ENCODE measurements at places on chromosomes 7 and 10.
A peak's percentile ranks its signal among the peaks of the same experiment; 100 is the strongest.

GRCh38 chr10:117550076-117550475 lies 7.5 kb downstream of the EMX2 start:
- DNase-seq = no peak
- no peak overlapping the region for H3K4me3 ChIP-seq
- peaks cover 29% of the 10 kb centered on the region for H3K27me3 ChIP-seq
- peaks cover 62% of the 10 kb centered on the region for H3K4me1 ChIP-seq
- no peaks in the 10 kb centered on the region for H3K36me3 ChIP-seq
- no peak overlapping the region for H3K27ac ChIP-seq

DNA sequence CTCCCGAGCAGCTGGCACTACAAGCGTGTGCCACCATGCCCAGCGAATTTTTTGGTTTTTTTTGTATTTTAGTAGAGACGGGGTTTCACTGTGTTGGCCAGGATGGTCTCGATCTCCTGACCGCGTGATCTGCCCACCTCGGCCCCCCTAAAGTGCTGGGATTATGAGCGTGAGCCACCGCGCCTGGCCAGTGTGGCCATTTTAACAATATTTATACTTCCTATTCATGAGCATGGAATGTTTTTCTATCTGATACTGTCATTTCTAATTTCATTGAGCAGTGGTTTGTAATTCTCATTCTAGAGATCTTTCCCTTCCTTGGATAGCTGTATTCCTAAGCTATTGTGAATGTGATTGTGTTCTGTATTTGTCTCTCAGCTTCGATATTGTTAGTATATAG lies 96.2 kb downstream of the GLCCI1 start:
- H3K27ac ChIP-seq = no peak overlapping the region
- DNase-seq = no peak

- DNase-seq = no peak
- H3K36me3 ChIP-seq = no peaks in the 10 kb centered on the region
- H3K4me1 ChIP-seq = peaks cover 25% of the 10 kb centered on the region
- H3K4me3 ChIP-seq = no peak overlapping the region
- H3K27me3 ChIP-seq = no peaks in the 10 kb centered on the region
- H3K27ac ChIP-seq = no peak overlapping the region
Observed at GRCh38 chr10:77512219-77512578, 125.4 kb downstream of the KCNMA1 start.

DNA sequence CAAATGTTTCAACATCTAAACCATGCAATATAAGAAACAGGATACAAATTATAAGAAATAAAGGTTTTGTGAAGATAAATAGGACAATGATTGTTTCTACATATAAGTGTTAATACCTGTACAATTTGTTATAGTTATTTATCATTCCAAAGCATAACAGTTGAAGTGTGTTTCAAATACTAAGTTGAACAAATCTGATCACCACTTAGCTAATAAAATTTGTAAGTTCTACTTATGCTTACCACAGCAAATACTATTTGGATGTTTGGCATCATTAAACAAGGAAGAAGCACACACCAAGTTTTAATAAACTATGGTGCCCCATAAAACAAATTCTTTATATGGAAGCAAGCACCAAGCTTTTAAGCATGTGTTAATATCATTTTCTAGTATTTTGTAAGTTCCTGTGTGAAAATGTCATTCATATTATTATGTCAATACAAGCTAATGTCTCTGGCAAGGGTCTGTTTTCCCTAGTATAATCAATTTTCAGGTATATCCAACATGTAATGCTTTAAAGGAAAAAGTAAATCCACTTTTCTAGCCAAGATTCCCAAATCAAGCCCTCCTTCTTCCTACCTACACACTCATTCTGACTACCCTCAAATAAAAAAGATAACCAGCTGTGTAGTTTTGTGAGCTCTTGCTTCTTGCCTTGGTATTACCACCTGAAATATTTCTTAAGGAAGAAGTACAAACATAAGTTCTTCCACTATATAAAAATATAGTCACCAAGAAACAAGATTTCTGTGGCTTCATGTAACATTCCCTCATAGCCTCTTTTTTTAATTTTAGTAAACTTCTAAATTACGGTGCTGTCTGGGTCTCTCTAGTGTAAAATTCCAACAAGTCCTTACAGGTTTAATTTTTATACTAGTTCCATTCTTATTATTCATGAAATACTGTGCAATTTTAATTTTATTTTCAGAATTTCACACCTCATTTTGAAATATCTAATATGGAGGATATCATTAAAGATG lies 9.2 kb downstream of the SKAP2 start:
- H3K36me3 ChIP-seq = peaks cover 11% of the 10 kb centered on the region
- H3K27me3 ChIP-seq = no peaks in the 10 kb centered on the region
- H3K4me3 ChIP-seq = peak overlapping the region; percentile 20

- DNase-seq = no peak
- H3K4me1 ChIP-seq = no peaks in the 10 kb centered on the region
- no peak overlapping the region for H3K27ac ChIP-seq
- no peaks in the 10 kb centered on the region for H3K36me3 ChIP-seq
Observed at GRCh38 chr7:80960244-80960795, 41.5 kb upstream of the SEMA3C start.

DNA sequence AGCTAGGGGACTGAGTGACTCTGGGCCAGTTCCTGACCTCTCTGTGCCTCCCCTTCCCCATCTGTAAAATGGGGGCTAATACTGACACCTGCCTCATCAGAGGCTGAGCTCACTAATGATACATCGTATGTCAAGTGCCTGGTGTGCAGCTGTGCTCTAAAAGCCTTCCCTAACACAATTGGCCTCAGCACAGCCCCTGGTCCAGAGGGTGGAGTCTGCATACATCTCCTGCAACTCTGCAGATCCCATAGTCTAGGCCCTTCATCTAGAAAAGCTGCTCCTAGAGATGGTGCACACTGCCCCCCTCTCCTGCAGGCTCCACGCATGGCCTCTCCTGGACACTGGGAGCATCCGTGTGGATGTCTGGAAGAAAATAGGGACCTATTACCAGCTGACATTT lies 255.0 kb downstream of the RPS24 start:
- H3K4me3 ChIP-seq = no peak overlapping the region
- no peaks in the 10 kb centered on the region for H3K27me3 ChIP-seq
- no peak for DNase-seq
- no peak overlapping the region for H3K27ac ChIP-seq
- no peaks in the 10 kb centered on the region for H3K36me3 ChIP-seq

DNA sequence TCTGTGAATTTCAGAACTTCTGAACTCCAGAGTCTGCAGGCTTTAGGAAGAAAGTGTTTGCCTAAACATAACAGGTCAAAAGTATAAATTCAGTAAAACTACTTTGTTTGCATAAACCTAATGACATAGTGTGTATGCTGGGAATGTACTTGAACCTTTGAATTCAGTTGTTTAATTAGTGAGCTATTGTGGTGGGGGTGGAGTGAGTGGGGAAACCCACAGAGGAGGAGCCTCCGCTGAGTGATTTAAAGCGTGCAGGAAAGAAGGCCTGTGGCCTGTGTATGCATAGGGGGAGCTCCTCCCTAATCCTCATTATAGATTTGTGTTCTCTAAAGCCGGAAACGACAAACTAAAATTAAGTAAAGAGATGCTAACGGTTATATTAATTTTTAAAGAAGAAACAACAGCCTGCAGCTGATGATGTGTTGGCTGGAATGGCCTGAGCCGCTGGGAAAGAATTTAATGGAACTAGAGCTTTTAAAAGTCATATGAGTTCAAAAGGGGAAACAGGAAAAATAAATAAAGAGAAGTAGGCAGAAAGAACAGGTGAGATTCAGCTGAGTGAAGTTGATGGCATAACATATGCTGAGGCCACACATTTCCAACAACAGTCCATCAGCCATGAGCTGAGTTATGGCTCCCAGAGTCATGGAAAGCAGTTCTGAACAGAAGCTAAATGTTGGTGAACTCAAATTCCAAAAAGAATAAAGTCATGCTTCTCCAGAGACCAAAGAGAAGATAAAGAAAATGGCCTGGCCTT lies 595.0 kb downstream of the GRM8 start:
- no peaks in the 10 kb centered on the region for H3K4me1 ChIP-seq
- H3K27ac ChIP-seq = no peak overlapping the region
- H3K36me3 ChIP-seq = no peaks in the 10 kb centered on the region

GRCh38 chr10:88852327-88852726 lies 683 bp upstream of the ANKRD22 start:
- peaks cover 70% of the 10 kb centered on the region for H3K4me1 ChIP-seq
- peak overlapping the region; percentile 80 for H3K27ac ChIP-seq
- DNase-seq = no peak
- H3K36me3 ChIP-seq = no peaks in the 10 kb centered on the region
- no peaks in the 10 kb centered on the region for H3K27me3 ChIP-seq

- peaks cover 61% of the 10 kb centered on the region for H3K4me1 ChIP-seq
- DNase-seq = no peak
- H3K27me3 ChIP-seq = no peaks in the 10 kb centered on the region
- H3K4me3 ChIP-seq = peak within 1 kb of the TSS; percentile 92
Observed at GRCh38 chr7:43758029-43758821, at the start of gene BLVRA. TSS of gene BLVRA (plus strand) at chr7:43758680. CDS start at chr7:43771159, 12,479 bp downstream.

GRCh38 chr10:110207805-110208613 lies 604 bp downstream of the MXI1 start:
- peak overlapping the region; percentile 67 for H3K4me3 ChIP-seq
- H3K36me3 ChIP-seq = no peaks in the 10 kb centered on the region
- peaks cover 8% of the 10 kb centered on the region for H3K4me1 ChIP-seq
- no peaks in the 10 kb centered on the region for H3K27me3 ChIP-seq
- DNase-seq = no peak
- peak overlapping the region; percentile 95 for H3K27ac ChIP-seq

DNA sequence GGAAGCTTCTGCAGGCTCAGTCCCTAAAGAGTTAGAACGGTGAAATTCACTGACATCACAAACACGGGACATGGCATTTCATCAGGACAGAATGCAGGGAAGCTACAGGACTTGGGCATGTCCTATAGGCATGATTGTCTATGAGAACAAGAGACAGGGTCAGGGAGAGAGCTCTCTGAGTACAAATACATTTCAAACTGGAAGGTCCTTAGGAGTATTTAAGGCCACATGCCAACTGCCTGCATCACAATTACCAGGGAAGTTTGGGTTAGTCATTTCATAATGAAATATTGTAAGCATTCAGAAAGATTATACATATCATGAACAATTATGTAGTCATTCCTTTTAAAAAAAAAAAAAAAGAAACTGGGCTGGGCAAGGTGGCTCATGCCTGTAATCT lies 71.3 kb downstream of the CREB3L2 start:
- DNase-seq = no peak
- H3K27ac ChIP-seq = peak overlapping the region; percentile 59
- H3K4me1 ChIP-seq = peaks cover 12% of the 10 kb centered on the region
- no peaks in the 10 kb centered on the region for H3K36me3 ChIP-seq
- no peaks in the 10 kb centered on the region for H3K27me3 ChIP-seq
- H3K4me3 ChIP-seq = no peak overlapping the region

- H3K4me3 ChIP-seq = no peak overlapping the region
- no peaks in the 10 kb centered on the region for H3K36me3 ChIP-seq
- H3K27ac ChIP-seq = no peak overlapping the region
- no peaks in the 10 kb centered on the region for H3K27me3 ChIP-seq
Observed at GRCh38 chr7:110775046-110775445, 315.9 kb upstream of the LRRN3 start.

DNA sequence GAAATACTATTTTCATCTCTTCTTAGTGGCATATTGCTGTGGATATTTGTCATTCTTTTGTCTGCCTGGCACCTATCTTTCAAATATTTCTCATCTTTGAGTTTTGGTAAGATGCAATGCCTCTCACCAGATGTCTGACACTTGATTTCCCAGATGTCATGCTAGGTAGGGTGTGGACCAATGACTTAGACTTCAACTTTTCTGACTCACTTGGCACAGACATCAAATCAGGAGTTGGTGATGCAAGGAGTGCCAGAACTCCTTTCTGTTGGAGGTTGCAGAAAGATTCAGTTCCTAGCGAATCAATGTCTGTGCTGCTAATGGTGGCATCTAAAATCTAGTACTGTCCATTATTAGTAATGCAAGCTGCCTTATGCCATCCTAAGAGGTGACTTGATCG lies 216.9 kb upstream of the FERD3L start:
- H3K4me3 ChIP-seq = no peak overlapping the region
- no peaks in the 10 kb centered on the region for H3K27me3 ChIP-seq
- H3K27ac ChIP-seq = no peak overlapping the region
- DNase-seq = no peak
- H3K36me3 ChIP-seq = no peaks in the 10 kb centered on the region

DNA sequence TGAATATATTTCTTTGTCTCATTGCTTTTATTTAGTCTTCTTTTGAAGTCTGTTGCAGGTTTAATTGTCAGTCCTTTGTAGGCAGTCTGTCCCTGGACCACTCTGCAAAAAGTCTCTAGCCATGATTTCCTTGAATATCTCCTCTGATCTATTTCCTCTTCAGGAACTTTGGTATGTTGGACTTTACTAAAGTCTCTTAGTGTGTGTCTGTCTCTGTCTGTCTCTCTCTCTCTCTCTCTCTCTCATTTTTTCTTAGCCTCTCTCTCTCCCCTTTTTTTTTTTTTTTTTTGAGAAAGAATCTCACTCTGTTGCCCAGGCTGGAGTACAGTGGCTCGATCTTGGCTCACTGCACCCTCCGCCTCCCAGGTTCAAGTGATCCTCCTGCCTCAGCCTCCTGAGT lies 57.5 kb downstream of the ADD3 start:
- no peak for DNase-seq
- H3K36me3 ChIP-seq = no peaks in the 10 kb centered on the region
- no peak overlapping the region for H3K27ac ChIP-seq

- H3K27me3 ChIP-seq = no peaks in the 10 kb centered on the region
- H3K4me1 ChIP-seq = peaks cover 22% of the 10 kb centered on the region
- H3K36me3 ChIP-seq = no peaks in the 10 kb centered on the region
- no peak overlapping the region for H3K4me3 ChIP-seq
Observed at GRCh38 chr7:17546592-17546991, 248.1 kb downstream of the AHR start.

- H3K36me3 ChIP-seq = peaks cover 64% of the 10 kb centered on the region
- H3K4me1 ChIP-seq = peaks cover 6% of the 10 kb centered on the region
- H3K4me3 ChIP-seq = no peak overlapping the region
- H3K27ac ChIP-seq = peak overlapping the region; percentile 44
- no peak for DNase-seq
Observed at GRCh38 chr10:133292919-133293809, 15.5 kb downstream of the TUBGCP2 start.

DNA sequence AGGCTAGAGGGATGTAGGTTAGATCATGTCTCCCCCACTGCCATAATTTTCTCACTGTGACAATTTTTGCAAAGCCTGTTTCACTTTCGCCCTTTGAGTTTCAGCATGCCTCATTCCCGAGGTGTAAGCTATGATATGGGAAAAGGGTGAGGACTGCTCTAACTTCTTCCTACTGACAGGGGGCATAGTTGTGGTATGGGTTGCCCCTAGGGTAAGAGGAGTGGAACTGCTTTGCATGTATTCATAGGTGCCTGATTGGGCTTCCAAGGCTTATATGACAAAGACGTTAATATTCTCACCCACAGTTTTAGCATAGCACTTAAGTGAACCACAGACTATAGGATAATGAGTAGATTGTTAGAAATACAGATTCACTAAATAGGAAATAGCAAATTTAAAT lies 148.7 kb downstream of the BBS9 start:
- H3K27ac ChIP-seq = no peak overlapping the region

GRCh38 chr7:147240468-147240867 lies 1123.9 kb downstream of the CNTNAP2 start:
- H3K4me3 ChIP-seq = no peak overlapping the region
- H3K4me1 ChIP-seq = no peaks in the 10 kb centered on the region
- H3K27ac ChIP-seq = no peak overlapping the region
- H3K36me3 ChIP-seq = no peaks in the 10 kb centered on the region

Data from esophagus squamous epithelium (tissue), 5 donors.